MG63 (cell line): ENCODE measurements at places on chromosomes 12 and 14. TPM values are rescaled to one million over a fixed set of nuclear protein-coding genes. Genes with fewer than 3 reads are reported as not detected.

The CCDC177 gene
- not detected in 2 replicates for total RNA-seq

The LGR5 gene
- total RNA-seq: not detected in 2 replicates

The BHLHE41 gene
- total RNA-seq: 0.03 TPM in 1 of 2 replicates, not detected in the other

The C12orf60 gene
- 0.42 and 2.2 TPM in 2 replicates for total RNA-seq

The AREL1 gene
- 4.9 and 11.6 TPM in 2 replicates for total RNA-seq

The KRT75 gene
- total RNA-seq: not detected in 2 replicates

The GPR68 gene
- total RNA-seq: 2.0 and 3.9 TPM in 2 replicates

The KRT74 gene
- not detected in 2 replicates for total RNA-seq

The LTB4R gene
- total RNA-seq: 1.4 and 1.5 TPM in 2 replicates

The MYO1A gene
- total RNA-seq: not detected in 2 replicates

The DNAH10 gene
- 0.25 and 0.40 TPM in 2 replicates for total RNA-seq

The KCNH3 gene
- not detected in 2 replicates for total RNA-seq

The PRR4 gene
- total RNA-seq: not detected in 2 replicates

The PTPRR gene
- total RNA-seq: 0.44 TPM in 1 of 2 replicates, not detected in the other

The IGFBP6 gene
- 37.5 and 66.3 TPM in 2 replicates for total RNA-seq

The OTX2 gene
- total RNA-seq: not detected in 2 replicates

The REP15 gene
- total RNA-seq: 1.2 and 1.4 TPM in 2 replicates

The SLC39A2 gene
- total RNA-seq: not detected in 2 replicates

The ACSS3 gene
- total RNA-seq: 1.1 and 2.7 TPM in 2 replicates

The TCL1B gene
- not detected in 2 replicates for total RNA-seq

The LRRC74A gene
- total RNA-seq: not detected in 2 replicates

The GZMB gene
- not detected in 2 replicates for total RNA-seq

The LBHD2 gene
- total RNA-seq: not detected in 2 replicates

The MYH6 gene
- not detected in 2 replicates for total RNA-seq

The CMTM5 gene
- not detected in 2 replicates for total RNA-seq

The CACNA2D4 gene
- total RNA-seq: 0.91 and 1.4 TPM in 2 replicates

The FKBP3 gene
- total RNA-seq: 22.4 and 49.9 TPM in 2 replicates

The VPS29 gene
- total RNA-seq: 33.5 and 59.1 TPM in 2 replicates

The CLEC4A gene
- total RNA-seq: not detected in 2 replicates

The HNRNPC gene
- total RNA-seq: 994 and 1,287 TPM in 2 replicates

The DBX2 gene
- not detected in 2 replicates for total RNA-seq

The DERA gene
- 45.5 and 97.3 TPM in 2 replicates for total RNA-seq

The IQSEC3 gene
- total RNA-seq: not detected in 2 replicates

The GLS2 gene
- total RNA-seq: 1.5 TPM in 1 of 2 replicates, not detected in the other

The INHBC gene
- not detected in 2 replicates for total RNA-seq

The MAPKAPK5 gene
- total RNA-seq: 22.5 and 46.4 TPM in 2 replicates

The IFT81 gene
- total RNA-seq: 6.9 and 36.1 TPM in 2 replicates

The C12orf75 gene
- total RNA-seq: 189 and 250 TPM in 2 replicates

The MED13L gene
- total RNA-seq: 11.9 and 16.1 TPM in 2 replicates

The SEL1L gene
- 12.0 and 16.9 TPM in 2 replicates for total RNA-seq

The GLI1 gene
- 0.03 TPM in 1 of 2 replicates, not detected in the other for total RNA-seq

The COX8C gene
- not detected in 2 replicates for total RNA-seq

The A2ML1 gene
- not detected in 2 replicates for total RNA-seq

The OVCH1 gene
- total RNA-seq: not detected in 2 replicates

The KLRG1 gene
- total RNA-seq: 2.1 TPM in 1 of 2 replicates, not detected in the other

The CD163L1 gene
- total RNA-seq: 0.37 and 2.0 TPM in 2 replicates

The OR4E2 gene
- not detected in 2 replicates for total RNA-seq

The LAG3 gene
- 0.17 TPM in 1 of 2 replicates, not detected in the other for total RNA-seq

The KRT82 gene
- total RNA-seq: not detected in 2 replicates

The KIF26A gene
- 0.92 and 1.1 TPM in 2 replicates for total RNA-seq

The VASH1 gene
- 2.1 and 2.8 TPM in 2 replicates for total RNA-seq

The PTPN21 gene
- total RNA-seq: 1.5 and 4.2 TPM in 2 replicates

The TNS2 gene
- 10.8 and 12.4 TPM in 2 replicates for total RNA-seq

The THAP2 gene
- total RNA-seq: 1.3 and 3.0 TPM in 2 replicates

The SRRM4 gene
- total RNA-seq: not detected in 2 replicates
